CD4-positive, CD25-positive, alpha-beta regulatory T cell (primary cell): ENCODE measurements at places on chromosomes 1 and 21. TPM values are rescaled to one million over a fixed set of nuclear protein-coding genes. Genes with fewer than 3 reads are reported as not detected.

C1orf94 gene
- not detected for total RNA-seq

DNA sequence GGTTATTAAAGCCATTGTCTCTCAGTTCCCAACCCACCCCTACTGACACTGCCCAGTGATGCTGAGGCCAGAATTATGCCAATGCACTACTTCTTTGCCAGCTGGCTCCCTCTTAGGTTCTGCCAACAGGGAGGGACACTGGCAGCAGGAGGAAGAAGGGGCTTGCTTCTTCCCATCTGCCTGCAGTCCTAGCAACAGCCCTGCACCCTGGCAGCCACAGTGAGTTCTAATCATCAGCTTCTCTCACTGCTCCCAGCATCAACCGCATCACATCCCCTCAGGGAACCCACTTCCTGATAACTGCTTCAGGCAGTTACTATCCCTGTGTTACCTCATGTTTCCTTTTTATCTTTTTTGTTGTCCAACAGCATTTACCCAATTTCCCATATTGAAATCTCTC lies 86.2 kb downstream of the UBR4 start:
- peaks cover 5% of the 10 kb centered on the region for H3K4me1 ChIP-seq
- H3K27me3 ChIP-seq = no peaks in the 10 kb centered on the region
- peaks cover 100% of the 10 kb centered on the region for H3K36me3 ChIP-seq
- no peak overlapping the region for H3K27ac ChIP-seq
- peak; percentile 8 for DNase-seq

- H3K36me3 ChIP-seq = no peaks in the 10 kb centered on the region
- H3K4me3 ChIP-seq = no peak overlapping the region
- DNase-seq = no peak
- no peaks in the 10 kb centered on the region for H3K4me1 ChIP-seq
Observed at GRCh38 chr1:156616463-156616862, 2.8 kb upstream of the HAPLN2 start.

- no peaks in the 10 kb centered on the region for H3K27me3 ChIP-seq
- no peak for DNase-seq
- H3K36me3 ChIP-seq = no peaks in the 10 kb centered on the region
- H3K4me1 ChIP-seq = no peaks in the 10 kb centered on the region
- no peak overlapping the region for H3K4me3 ChIP-seq
Observed at GRCh38 chr1:69201716-69202115, 366.0 kb upstream of the LRRC7 start.

CTSS gene
- total RNA-seq = 114 TPM

PRR9 gene
- not detected for total RNA-seq

DNA sequence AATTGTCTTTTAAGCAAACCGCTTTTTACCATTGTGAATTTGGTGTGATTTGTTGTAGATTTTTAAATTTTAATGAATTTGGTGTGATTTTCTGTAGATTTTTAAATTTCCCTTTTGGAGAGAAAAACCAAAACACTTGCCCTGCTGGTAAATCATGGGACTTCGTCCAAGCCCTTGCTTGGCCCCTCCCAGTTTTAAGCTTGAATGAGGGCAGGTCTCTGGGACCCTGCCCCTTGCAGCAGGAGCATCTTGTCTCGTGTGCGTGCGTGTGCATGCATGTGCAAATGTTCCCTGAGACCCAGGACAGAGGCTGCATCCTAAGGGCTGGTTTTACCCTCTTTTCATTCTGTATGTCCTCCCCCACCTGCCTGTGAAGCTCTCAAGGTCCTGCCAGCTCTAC lies 248.6 kb downstream of the GREM2 start:
- DNase-seq = no peak
- no peaks in the 10 kb centered on the region for H3K27me3 ChIP-seq
- no peak overlapping the region for H3K4me3 ChIP-seq
- H3K4me1 ChIP-seq = no peaks in the 10 kb centered on the region
- H3K36me3 ChIP-seq = no peaks in the 10 kb centered on the region

GSTM4 gene
- total RNA-seq = 14.4 TPM

- H3K36me3 ChIP-seq = no peaks in the 10 kb centered on the region
- no peaks in the 10 kb centered on the region for H3K4me1 ChIP-seq
- H3K27me3 ChIP-seq = no peaks in the 10 kb centered on the region
- no peak for DNase-seq
- H3K27ac ChIP-seq = no peak overlapping the region
Observed at GRCh38 chr1:41847733-41848132, 71.0 kb downstream of the HIVEP3 start.

SNRNP40 gene
- total RNA-seq = 48.3 TPM

DNA sequence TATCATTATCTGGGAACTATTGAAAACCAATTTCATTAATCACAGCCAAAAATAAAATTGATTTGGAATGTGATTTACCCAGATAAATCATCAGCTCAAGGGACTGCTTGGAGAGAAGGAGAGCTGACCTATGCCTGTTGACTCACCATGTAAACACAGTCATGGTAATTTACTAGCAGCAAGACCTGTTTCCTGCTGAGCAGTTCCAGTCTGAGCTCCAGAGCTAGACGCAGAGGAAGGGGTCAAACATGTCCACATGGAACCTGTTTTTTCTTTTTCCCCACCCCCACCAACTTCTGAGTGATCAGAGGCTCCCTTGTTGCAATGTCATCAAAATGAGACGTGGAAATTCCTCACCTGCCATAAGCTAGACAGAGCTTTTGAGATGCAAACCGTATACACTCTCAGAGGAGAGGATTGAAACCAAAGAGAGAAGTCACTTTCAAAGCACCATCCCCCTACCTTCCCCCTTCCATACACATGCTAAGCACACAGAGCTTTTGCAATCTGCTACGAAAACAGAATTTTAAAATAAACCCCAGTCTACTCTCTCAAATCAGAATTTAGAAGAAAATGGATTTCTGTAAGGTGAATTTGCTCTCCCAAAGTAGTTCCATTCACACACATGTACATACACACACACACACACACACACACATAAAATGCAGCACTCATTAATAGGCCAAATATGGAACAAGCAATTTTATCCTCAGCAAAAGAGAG lies 55.9 kb upstream of the PTGFRN start:
- no peak overlapping the region for H3K27ac ChIP-seq
- H3K4me1 ChIP-seq = peaks cover 3% of the 10 kb centered on the region
- no peak for DNase-seq
- H3K27me3 ChIP-seq = no peaks in the 10 kb centered on the region
- no peaks in the 10 kb centered on the region for H3K36me3 ChIP-seq

OR2C3 gene
- not detected for total RNA-seq
